ENCODE measurements at places on chromosomes 6 and 20. TPM values are rescaled to one million over a fixed set of nuclear protein-coding genes. Genes with fewer than 3 reads are reported as not detected.

Gene HCRTR2
- total RNA-seq = not detected

Gene NKAPL
- total RNA-seq = 1.2 TPM

Gene MUC22
- total RNA-seq = not detected

Gene SYNDIG1
- total RNA-seq = not detected

Gene C20orf144
- 0.11 TPM for total RNA-seq

Gene SLC52A3
- not detected for total RNA-seq

Gene MAP7
- 0.66 TPM for total RNA-seq

Gene BACH2
- total RNA-seq = 0.39 TPM

Gene C6orf89
- total RNA-seq = 26.2 TPM

Gene NKX2-2
- not detected for total RNA-seq

All from pulmonary artery endothelial cell (primary cell).